ENCODE measurements at places on chromosomes 3 and 15.

GRCh38 chr15:31324186-31324585 is 2.4 kb upstream of the KLF13 start:
- DNase-seq, result no peak

- DNase-seq, result no peak
Measured at GRCh38 chr15:32826685-32827084, 108.9 kb downstream of the GREM1 start.

GRCh38 chr3:71304684-71305083 is 278.8 kb downstream of the FOXP1 start:
- DNase-seq, result no peak

DNA sequence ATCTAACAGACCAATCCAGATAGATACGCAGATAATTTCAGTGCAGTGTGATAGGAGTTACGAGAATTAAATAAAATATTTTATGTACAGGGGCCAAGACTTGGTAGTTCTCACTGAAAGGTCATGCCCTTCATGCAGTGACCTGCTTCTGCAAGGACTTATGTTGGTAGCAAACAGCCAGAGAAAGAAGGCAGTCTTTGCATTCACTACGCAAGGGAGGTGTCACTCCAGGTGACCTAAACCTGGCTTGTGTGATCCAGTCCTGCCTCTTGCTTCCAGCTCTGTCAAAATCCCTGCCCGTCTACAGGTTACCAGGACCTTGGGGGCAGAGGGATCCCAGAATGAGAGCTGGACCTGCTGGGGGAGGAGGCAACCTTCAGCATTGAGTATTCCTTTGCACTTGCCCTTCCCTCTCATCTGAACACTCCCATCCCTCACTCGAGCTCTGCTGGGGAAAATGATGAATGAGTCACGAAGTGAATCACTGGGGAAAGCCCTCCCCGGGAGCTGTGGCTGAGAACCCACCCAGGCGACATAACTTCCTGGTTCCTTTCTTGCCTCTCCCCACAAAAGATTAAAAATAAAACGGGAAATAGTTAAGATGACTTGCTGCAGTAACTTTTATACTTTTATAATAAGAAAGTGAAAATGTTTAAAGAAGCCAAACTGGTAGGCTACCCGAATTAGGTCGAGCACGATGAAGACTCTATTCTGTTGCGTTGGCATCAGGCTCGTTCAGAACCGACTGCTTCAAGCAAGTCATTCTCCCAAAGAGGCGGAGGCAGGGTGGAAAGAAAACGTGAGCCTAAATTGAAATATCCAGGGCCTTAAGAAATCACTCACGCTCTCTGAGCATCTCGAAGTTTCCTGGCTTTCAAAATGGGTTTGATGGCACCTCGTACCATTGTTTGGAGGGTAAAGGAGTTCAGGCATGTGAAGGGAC is 216.1 kb downstream of the SLCO3A1 start:
- DNase-seq, result no peak

GRCh38 chr15:66117841-66118240 is 135.7 kb downstream of the MEGF11 start:
- DNase-seq, result no peak

DNA sequence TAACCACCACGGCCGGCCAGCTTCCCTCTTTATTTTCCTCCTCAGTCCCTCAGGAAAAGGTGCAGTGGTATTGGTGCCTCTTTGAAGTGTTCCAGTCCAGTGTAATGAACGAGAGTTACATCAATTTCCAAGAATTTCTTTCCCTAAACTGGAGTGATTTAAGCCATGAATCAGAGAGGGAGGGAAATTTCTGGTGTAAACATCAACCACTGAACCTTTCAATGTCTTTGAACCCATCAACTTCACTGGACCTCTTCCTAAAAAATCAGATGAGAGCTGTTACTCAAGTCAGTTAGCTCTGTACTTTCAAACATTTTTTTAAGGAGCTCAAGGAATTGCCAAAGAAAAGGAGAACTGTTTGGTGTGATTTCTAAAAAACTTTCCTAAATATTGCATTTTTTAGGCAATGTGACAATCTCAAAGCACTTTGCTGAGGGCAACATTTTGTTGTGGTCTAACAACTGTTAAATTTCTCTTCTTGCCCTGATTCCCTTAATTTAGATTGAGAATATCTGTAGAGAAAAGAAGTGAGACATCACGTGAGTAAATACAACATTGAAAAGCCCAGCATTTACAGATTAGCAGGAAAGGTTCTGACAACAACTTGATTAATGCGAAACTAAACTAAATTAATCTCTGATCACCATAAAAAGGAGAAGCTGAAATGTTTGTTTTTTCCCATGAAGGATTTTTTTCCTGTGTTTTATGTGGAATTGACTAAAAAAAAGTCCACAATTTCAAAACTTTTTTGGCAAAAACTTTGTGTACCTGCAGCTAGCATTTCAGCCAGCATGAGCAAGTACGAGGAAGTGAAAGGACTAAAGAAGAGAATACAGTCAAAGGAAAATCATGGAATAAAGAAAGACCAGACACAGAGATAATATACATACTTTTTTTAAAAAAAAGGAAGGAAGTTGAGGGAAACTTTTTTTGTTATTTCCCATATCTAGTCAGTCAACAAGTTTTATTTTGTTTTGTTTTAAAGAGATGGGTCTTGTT is 9.1 kb upstream of the DAZL start:
- DNase-seq, result no peak

DNA sequence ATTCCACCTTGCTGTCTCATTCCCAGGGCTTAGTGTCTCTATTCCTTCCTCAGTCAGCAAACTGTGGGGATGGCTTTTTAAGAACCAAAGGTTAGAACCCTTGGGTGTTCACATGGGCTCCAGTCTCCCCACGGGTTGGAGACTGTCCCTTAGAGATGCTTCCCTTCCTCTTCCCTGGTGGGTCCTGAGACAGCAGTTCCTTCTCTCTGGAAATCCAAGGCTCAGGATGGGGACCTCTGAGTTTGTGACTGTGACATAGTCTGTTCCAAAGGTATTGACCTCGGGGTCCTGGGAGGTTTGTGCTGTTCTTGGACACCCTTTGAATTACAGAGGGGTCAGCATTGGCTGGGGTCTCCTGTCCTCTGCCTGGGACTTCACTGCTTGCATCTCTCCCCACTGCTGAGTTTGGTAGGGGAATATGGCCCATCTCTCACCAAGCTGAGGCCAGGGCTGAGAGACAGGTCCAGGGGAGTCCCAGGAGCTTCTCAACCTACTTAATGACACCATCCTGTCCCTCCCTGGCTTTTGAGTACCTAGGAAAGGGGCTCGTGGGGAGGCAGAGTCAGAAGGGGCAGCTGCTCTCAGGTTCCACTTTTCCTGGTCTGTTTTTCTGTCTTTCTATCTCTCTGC is 1.5 kb downstream of the GRM2 start:
- no peak for DNase-seq

DNA sequence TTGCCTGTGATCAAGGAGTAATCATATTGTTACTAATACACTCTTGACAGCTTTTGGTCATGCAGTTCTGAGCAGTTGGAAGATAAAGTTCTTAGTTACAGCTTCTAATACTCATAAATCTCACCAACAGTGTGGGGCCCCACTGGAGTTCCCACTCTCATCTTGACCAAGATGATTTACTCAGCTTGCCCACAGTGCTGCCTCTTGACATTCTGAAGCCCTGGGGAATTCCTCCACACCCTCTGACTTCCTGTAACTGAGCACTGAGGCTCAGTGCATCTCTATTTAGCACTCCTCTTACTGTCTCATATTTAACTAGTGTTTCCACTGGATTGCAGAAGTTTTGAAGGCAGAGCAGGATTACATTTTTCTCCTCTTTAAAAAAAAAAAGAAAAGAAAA is 1.9 kb upstream of the ARL6IP5 start:
- DNase-seq, result no peak

DNA sequence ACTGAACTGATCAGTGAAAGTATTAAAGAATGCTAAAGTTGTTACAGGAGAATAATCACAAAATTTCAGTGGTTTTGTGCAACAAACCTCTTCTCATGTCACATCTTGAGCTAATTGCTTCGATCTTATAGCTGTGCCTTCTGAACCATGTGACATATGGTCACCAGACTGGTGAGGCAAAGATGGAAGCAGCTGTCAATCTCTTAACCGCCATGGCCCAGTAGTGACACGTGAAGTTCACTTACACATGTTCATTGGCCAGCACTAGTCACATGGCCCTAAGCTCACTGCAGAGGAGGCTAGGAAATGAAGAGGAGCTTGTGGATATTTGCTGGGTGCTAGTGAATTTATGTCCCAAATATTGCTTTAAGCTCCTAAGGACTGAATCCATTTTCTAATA is 32.5 kb downstream of the BOC start:
- DNase-seq, result no peak

DNA sequence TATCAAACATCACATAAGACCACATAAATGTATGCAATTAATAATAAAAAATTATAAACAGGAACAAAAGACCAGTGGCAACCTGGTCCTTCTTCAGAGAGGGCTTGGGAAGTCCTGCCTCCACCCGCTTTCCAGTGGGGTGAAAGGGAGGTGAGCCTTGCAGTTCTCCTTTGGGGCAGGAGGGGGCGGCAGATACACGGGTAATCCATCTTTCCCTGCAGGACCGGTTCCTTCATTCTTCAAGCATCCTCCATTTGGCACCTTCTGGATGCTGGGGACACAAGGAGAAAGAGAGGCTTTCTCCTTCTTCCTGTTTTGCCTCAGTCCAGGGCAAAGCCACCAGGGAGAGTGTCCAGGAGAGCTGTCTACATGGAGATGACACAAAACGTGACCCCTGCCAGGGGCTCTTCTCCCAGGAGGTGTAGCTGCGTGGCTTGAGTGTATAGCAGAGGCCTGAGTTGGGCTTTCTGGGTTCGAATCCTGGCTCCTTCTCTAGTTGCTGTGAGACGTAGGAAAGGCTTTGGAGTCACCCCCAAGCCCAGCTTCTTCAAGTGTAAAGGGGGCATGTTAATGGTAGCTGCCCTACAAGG is 23.2 kb downstream of the RPLP1 start:
- DNase-seq, result peak; percentile 44

DNA sequence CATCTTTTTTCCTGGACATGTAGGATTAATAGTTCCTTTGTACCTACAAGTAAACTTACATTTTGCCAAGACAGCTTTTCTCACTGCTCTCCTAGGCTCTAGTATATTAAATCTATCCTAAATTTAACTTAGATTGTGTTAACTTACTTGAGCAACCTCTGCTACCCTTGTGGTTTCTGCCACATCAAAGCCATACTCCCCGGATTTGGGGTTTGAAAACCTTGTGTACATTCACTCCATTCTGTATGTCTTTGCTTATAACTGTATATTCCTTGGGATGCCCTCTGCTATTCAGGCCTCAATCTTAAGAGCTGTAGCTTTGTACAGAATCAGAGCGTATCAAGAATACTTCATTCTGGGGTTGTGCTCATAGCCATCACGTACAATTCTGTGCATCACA is 60.4 kb downstream of the ARIH1 start:
- no peak for DNase-seq

DNA sequence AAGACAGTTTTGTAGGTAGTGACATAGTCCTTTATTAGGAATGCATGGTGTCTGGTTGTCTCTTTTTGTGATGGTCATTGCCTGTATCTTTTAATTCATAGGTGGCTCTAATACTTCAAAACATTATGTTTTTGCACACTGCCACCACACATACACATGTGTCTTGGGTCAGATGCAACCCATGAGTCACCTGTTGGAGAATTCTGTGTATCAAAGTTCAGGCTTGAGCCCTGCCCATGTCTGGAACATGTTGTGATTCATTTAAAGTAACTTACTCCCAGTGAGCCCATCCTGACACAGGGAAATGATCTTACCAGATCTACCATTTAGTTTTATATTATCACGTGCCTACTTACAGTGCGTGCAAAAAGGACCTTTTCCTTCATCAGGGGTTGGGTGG is 142.7 kb downstream of the GHSR start:
- no peak for DNase-seq

DNA sequence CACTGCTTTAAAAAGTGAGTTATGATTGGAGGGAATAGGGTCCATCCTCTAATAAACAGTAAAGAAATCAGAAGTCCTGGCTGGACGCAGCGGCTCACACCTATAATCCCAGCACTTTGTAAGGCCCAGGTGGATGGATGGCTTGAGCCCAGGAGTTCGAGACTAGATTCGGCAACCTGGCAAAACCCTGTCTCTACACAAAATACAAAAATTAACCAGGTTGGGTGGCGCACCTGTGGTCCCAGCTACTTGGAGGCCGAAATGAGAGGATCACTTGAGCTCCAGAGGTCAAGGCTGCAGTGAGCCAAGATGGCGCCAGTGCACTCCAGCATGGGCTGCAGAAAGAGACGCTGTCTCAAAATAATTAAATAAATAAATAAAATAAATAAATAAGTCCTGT is 171.2 kb downstream of the POTEB3 start:
- DNase-seq, result no peak

- DNase-seq, result no peak
Measured at GRCh38 chr15:80250614-80251427, 1.2 kb downstream of the CTXND1 start.

DNA sequence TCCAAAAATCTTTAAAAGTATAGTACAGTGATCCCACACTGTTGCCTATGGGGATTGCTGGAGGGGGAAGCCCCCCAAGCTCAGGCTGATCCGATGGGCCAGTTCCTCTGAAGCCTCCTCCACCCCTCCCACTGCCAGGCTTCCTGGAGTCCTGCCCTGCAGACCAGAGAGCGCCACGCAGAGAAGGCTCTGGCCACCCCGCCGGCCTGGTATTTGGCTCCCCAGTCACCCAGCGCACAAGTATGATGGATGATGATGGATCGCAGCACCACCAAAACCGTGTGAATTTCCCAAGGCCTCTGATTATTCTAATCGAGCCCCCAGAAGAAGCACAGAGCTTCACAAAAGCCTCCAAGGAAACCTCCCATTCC is 259.0 kb downstream of the MECOM start:
- DNase-seq, result no peak

DNA sequence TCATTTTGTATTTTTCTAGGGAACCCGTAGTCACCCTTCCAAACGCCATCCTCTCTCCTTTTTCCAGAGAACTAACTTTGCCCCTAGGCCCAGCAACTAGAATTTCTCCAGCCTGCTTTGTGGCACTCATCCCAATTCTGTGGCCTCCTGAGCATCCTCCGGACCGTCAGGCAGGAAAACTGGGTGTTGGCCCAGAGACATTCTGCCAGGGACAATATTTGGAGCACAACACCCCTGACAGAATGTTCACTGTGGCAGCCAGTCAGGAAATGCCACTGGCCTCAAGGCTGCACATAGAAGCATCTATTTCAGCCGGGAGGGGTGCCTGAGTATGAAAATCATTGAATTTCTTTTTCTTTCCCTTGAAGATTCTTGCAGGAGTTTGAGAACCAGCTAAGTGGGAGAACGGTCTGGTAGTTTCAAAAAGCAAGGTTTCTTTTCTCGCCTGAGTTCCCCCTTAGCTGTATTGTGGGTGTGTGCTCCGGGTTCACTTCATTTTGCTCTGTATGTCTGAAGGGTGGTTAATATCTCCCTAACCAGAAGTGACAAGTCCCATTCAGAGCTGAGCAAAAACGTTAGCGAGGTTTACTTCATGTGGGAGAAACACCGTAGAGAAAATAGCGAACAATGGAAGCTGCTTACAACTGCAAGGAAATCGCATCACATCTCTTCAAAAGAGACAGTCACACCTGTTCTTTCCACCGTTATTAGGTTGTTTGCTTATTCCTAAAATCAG is 108.1 kb upstream of the TPM1 start:
- no peak for DNase-seq
